ENCODE measurements at places on chromosomes 12 and 14.
A peak's percentile ranks its signal among the peaks of the same experiment; 100 is the strongest.

DNA sequence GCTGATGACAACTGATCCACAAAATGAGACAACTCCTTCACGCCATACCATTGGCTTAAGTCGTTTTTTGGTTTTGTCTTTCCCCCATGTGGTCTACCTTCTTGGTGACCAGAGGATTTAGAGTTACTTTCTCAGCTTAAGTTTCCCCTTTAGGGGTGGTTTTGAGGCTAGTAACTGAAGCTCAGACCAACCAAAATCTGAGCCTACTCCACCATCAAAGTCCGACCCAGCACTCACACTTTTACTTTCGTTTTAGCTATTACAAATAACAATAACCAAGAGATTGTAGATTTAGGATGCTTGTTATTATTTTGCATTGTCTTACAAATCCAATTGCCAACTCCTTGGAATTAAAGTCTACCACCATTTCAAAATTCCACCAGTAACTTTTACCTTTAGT, 130.6 kb upstream of the MDM1 start:
- H3K27me3 ChIP-seq, result no peaks in the 10 kb centered on the region
- peaks cover 9% of the 10 kb centered on the region for H3K4me1 ChIP-seq
- H3K27ac ChIP-seq, result peak overlapping the region; percentile 34
- H3K4me3 ChIP-seq, result peak overlapping the region; percentile 42

GRCh38 chr12:103887738-103888137, 42.5 kb upstream of the HSP90B1 start:
- no peak overlapping the region for H3K4me3 ChIP-seq
- H3K4me1 ChIP-seq, result no peaks in the 10 kb centered on the region
- DNase-seq, result no peak
- no peaks in the 10 kb centered on the region for H3K36me3 ChIP-seq
- H3K27ac ChIP-seq, result no peak overlapping the region

- peak overlapping the region; percentile 64 for H3K27ac ChIP-seq
- H3K4me1 ChIP-seq, result peaks cover 35% of the 10 kb centered on the region
- no peaks in the 10 kb centered on the region for H3K27me3 ChIP-seq
- no peaks in the 10 kb centered on the region for H3K36me3 ChIP-seq
- H3K4me3 ChIP-seq, result no peak overlapping the region
- DNase-seq, result peak; percentile 92
Measured at GRCh38 chr14:102774391-102775153, 2.7 kb upstream of the TRAF3 start.

DNA sequence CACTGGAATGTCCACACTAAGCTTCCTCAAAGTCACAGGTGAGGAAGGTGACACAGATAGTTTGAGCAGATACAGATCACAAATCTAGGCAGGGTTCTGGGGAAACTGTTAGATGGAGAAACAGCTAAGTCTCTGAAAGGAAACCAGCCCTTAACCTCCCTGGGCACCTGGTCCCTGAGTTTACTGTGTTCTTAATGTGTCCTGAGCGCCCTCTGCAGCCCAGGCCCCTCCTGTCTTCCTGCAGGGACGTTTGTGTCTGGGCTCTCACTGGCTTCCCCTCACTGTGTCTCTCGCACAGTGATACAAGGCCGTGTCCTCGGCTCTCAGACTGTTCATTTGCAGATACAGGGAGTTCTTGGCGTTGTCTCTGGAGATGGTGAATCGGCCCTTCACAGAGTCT, 684.3 kb downstream of the TMEM121 start:
- no peak overlapping the region for H3K4me3 ChIP-seq
- H3K27ac ChIP-seq, result no peak overlapping the region
- no peak for DNase-seq
- no peaks in the 10 kb centered on the region for H3K36me3 ChIP-seq

GRCh38 chr14:77027538-77028383, 747 bp downstream of the IRF2BPL start:
- DNase-seq, result peak; percentile 74
- peak overlapping the region; percentile 57 for H3K4me3 ChIP-seq
- H3K27me3 ChIP-seq, result no peaks in the 10 kb centered on the region

- peaks cover 37% of the 10 kb centered on the region for H3K27me3 ChIP-seq
- peaks cover 20% of the 10 kb centered on the region for H3K4me1 ChIP-seq
- no peak for DNase-seq
- no peak within 1 kb of the TSS for H3K27ac ChIP-seq
Measured at GRCh38 chr14:77141214-77142004, at the start of gene ZDHHC22. ZDHHC22 (minus strand) TSS chr14:77141791; CDS start chr14:77139738, 2,053 bp downstream.

DNA sequence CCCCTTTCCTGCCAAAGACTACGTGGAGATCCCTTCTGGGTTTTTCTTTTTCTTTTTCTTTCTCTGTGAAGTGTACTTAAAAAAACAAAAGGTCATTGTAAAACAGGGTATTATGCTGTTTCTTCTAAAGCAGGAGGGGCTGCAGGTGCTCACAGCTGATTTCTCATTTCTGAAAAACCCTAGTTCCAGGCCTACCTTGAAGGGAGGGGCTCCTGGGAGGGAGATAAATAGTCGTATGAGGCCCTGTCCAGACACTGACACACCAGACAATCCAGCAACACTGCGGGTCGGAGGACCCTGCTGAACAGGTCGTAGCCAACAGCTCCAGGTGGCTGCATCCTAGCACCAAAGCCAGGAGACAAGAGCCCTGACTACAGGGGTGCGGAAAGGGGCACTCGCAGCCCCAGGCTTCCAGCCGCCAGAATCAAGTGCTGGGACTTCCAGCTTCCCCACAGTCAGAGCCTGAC, 41.1 kb downstream of the PSMA6 start:
- no peak overlapping the region for H3K4me3 ChIP-seq
- no peaks in the 10 kb centered on the region for H3K27me3 ChIP-seq
- DNase-seq, result no peak
- peak overlapping the region; percentile 34 for H3K27ac ChIP-seq
- no peaks in the 10 kb centered on the region for H3K36me3 ChIP-seq

GRCh38 chr14:65392296-65392695, 20.2 kb upstream of the FUT8 start:
- no peaks in the 10 kb centered on the region for H3K4me1 ChIP-seq
- no peaks in the 10 kb centered on the region for H3K36me3 ChIP-seq
- no peak overlapping the region for H3K4me3 ChIP-seq

- peaks cover 11% of the 10 kb centered on the region for H3K4me1 ChIP-seq
- H3K36me3 ChIP-seq, result no peaks in the 10 kb centered on the region
- no peak overlapping the region for H3K27ac ChIP-seq
- DNase-seq, result peak; percentile 56
Measured at GRCh38 chr14:92560106-92560865, 46.7 kb downstream of the RIN3 start.

DNA sequence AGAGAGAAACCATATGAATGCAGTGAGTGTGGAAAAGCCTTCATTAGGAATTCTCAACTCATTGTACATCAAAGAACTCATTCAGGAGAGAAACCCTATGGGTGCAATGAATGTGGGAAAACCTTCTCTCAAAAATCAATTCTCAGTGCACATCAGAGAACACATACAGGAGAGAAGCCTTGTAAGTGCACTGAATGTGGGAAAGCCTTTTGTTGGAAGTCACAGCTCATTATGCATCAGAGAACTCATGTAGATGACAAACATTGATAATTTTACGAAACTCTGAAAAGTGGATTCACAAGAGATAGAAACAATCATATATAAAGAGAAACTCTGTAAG, 22.9 kb downstream of the ZNF268 start:
- H3K27ac ChIP-seq, result no peak overlapping the region
- H3K4me3 ChIP-seq, result peak overlapping the region; percentile 13
- no peak for DNase-seq
- peaks cover 27% of the 10 kb centered on the region for H3K36me3 ChIP-seq
- no peaks in the 10 kb centered on the region for H3K27me3 ChIP-seq

DNA sequence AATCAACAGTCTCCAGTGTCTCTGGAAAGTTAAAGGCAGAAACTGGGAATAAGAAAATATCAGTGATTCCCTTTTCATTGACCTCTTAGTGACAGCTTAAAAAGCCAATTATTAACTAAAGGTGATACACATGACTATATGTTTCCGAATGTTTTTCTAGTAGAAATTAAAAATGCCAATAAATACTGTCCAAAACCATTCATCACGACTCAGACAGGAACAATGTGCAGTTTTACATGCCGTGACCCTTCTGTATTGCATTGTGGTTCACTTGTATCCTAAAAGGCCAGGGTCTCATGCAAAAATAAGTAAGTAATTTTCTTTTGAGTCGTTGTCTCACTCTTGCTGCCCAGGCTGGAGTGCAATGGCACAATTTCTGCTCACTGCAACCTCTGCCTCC, 105.9 kb upstream of the TTC7B start:
- no peak overlapping the region for H3K27ac ChIP-seq
- DNase-seq, result no peak
- H3K4me3 ChIP-seq, result no peak overlapping the region
- no peaks in the 10 kb centered on the region for H3K4me1 ChIP-seq
- H3K36me3 ChIP-seq, result no peaks in the 10 kb centered on the region
- H3K27me3 ChIP-seq, result no peaks in the 10 kb centered on the region

GRCh38 chr12:15550793-15551192, 228.5 kb downstream of the PTPRO start:
- H3K36me3 ChIP-seq, result no peaks in the 10 kb centered on the region
- no peak overlapping the region for H3K27ac ChIP-seq
- no peaks in the 10 kb centered on the region for H3K27me3 ChIP-seq

GRCh38 chr12:52413202-52413601, 7.1 kb upstream of the KRT82 start:
- DNase-seq, result no peak
- no peaks in the 10 kb centered on the region for H3K27me3 ChIP-seq
- H3K4me3 ChIP-seq, result no peak overlapping the region
- H3K36me3 ChIP-seq, result no peaks in the 10 kb centered on the region

DNA sequence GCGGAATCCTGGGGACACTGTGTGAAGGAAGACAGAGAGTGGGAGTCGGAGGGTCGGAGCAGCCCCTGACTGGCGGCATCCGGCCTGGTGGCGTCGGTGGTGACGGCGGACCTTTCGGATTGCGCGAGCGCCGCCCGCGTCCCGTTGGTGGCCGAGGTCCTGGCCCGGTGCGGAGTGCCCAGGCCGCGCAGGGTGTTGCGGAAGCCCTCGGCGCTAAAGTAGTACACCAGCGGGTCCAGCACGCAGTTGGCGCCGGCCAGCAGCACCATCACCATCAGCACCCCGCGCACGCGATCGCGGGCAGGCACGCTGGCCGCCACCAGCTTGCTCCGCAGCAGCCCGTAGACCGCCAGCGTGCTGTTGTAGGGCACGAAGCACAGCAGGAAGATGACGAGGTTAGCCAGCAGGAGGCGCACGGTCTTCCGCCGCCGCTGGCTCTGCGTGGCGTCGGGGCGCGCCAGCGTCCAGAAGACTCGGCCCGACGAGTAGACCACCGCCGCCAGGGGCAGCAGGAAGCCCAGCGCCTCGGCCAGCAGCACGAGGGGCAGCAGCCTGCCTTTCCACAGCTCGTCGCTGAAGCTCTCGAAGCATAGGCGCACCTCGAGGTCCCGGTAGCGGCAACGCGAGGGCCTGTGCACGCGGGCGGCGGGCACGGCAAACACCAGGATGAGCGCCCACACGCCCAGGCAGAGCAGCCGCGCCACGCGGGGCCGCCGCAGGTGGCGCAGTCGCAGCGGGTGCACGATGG, 13.1 kb upstream of the CHD4 start:
- H3K4me1 ChIP-seq, result no peaks in the 10 kb centered on the region
- DNase-seq, result no peak
- H3K4me3 ChIP-seq, result peak overlapping the region; percentile 28
- H3K27ac ChIP-seq, result no peak overlapping the region
- H3K36me3 ChIP-seq, result no peaks in the 10 kb centered on the region

DNA sequence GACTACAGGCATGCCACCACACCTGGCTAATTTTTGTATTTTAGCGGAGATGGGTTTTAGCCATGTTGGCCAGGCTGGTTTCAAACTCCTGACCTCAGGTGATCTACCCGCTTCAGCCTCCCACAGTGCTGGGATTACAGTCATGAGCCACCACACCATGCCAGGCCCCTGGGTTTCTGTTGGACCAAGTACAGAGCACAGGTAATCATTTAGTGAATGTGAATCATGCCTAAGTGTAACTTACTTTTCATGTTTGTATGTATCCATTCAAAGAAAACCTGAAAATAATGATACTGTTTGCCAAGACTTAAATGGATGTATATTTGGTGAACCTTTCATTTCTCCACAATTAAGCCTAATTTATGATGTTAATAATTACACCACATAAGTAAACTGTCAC, 65.9 kb downstream of the FGD6 start:
- H3K27me3 ChIP-seq, result no peaks in the 10 kb centered on the region
- no peak overlapping the region for H3K4me3 ChIP-seq
- no peak for DNase-seq
- H3K27ac ChIP-seq, result no peak overlapping the region
- no peaks in the 10 kb centered on the region for H3K36me3 ChIP-seq
- H3K4me1 ChIP-seq, result no peaks in the 10 kb centered on the region

GRCh38 chr12:75672200-75672599, 160.8 kb upstream of the KRR1 start:
- H3K4me1 ChIP-seq, result no peaks in the 10 kb centered on the region
- no peaks in the 10 kb centered on the region for H3K36me3 ChIP-seq
- DNase-seq, result no peak
- no peak overlapping the region for H3K27ac ChIP-seq
- H3K4me3 ChIP-seq, result no peak overlapping the region

GRCh38 chr14:85625925-85626585, 96.1 kb downstream of the FLRT2 start:
- no peaks in the 10 kb centered on the region for H3K36me3 ChIP-seq
- no peak overlapping the region for H3K4me3 ChIP-seq
- no peak overlapping the region for H3K27ac ChIP-seq
- DNase-seq, result no peak

GRCh38 chr12:106291342-106291741, 11.2 kb upstream of the TCP11L2 start:
- no peak for DNase-seq
- H3K4me3 ChIP-seq, result no peak overlapping the region
- H3K27me3 ChIP-seq, result no peaks in the 10 kb centered on the region
- no peaks in the 10 kb centered on the region for H3K4me1 ChIP-seq

DNA sequence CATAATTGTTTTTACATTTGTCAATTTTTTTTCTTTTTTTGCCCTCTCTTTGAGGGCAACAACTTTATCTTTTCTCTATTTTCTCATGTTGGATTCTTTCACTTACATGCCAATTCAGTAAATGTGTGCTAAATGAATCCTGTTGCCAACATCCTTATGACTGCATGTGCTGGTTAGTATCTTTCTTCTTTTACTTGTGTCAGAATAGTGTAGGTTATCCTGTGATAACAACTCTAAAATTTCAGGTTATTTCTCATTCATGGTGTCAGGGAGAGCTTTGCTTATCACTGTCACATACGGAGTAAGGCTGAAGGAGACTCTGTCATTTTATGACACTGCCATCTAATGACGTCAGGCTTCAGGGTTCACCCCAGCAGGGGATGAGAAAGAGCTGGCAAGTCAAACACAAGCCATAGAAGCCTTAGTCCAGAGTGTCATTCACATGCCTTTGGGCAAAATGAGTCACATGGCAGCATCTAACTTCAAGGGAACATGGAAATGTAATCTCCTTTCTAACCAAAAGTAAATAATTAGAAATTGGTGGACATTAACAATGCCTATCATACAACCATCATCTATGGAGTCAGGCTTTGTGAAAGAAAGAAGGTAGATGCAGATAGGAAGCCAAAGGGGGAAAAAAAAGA, 242.5 kb upstream of the ATP2B1 start:
- peaks cover 48% of the 10 kb centered on the region for H3K4me1 ChIP-seq
- no peak overlapping the region for H3K4me3 ChIP-seq
- DNase-seq, result peak; percentile 62
- H3K27ac ChIP-seq, result peak overlapping the region; percentile 83

- H3K4me3 ChIP-seq, result no peak overlapping the region
- no peak overlapping the region for H3K27ac ChIP-seq
- DNase-seq, result no peak
- no peaks in the 10 kb centered on the region for H3K4me1 ChIP-seq
- H3K36me3 ChIP-seq, result no peaks in the 10 kb centered on the region
Measured at GRCh38 chr14:92486881-92487280, 26.7 kb upstream of the RIN3 start.

GRCh38 chr14:37170993-37171392, 1.4 kb downstream of the SLC25A21 start:
- no peak overlapping the region for H3K27ac ChIP-seq
- no peaks in the 10 kb centered on the region for H3K4me1 ChIP-seq
- H3K27me3 ChIP-seq, result no peaks in the 10 kb centered on the region
- no peaks in the 10 kb centered on the region for H3K36me3 ChIP-seq
- H3K4me3 ChIP-seq, result no peak overlapping the region
- no peak for DNase-seq

Data from CD4-positive, alpha-beta memory T cell (primary cell).